ENCODE measurements at places on chromosomes 3 and 15. TPM values are rescaled to one million over a fixed set of nuclear protein-coding genes. Genes with fewer than 3 reads are reported as not detected.

TRH gene
- not detected for total RNA-seq

IQCF5 gene
- total RNA-seq, result not detected

P3H2 gene
- total RNA-seq, result 17.7 TPM

PPARG gene
- 7.8 TPM for total RNA-seq

TTLL13 gene
- total RNA-seq, result 0.16 TPM

SLC22A14 gene
- 0.24 TPM for total RNA-seq

CHST14 gene
- total RNA-seq, result 8.4 TPM

GOLGA8Q gene
- 1.1 TPM for total RNA-seq

MLF1 gene
- total RNA-seq, result 79.2 TPM
